ENCODE measurements at places on chromosomes 2 and 18. TPM values are rescaled to one million over a fixed set of nuclear protein-coding genes. Genes with fewer than 3 reads are reported as not detected.

DNA sequence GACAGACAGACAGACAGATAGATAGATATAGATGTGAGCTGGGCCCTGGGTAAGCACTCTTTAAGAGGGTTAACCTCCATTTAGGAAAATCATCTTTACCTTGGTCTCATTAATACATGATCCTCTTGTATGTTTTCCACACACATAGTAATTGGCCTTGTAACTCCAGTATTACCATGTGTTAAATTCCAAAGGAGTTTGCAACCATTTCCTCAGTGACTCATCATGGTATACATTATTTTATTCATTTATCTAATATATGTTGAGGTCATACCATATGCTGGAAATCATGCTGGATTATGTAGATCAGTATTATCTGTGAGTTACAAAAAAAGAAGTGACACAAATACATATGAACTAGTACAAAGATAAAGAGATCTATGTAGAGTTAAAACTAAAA is 504.3 kb downstream of the DCC start:
- DNase-seq = no peak

DNA sequence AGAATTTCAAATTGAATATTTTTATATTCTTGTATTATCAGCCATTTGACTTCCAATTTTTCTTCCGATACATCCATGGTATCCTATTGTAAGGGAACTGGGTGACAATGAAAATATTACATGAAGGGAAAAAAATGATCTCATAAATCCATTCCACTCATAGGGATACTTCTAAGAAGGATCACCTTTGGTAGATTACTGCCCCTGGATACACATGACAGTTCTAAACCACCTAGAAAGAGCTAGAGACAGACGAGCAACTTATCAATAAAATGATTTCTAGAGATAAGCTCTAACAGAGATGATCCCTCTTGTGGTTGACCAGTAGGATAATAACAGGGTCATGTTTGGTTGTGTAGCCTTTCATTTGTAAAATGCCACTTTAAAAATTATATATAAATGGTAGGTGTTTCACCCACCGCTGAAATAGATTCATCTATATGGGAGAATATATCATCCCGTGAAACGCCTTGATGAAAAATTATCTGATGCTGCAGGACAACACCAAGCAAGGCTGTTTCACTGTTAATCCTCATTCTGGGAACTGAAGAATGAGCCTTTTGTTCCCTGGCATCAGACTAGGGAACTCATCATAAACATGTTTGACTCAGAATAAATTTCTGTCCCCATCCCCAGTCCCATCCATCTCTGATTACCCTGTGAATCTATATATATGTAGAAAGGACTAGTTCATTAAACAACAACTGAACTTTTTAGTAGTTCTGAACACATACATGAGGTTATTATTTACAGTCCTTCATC is 180.0 kb downstream of the TCF4 start:
- no peak for DNase-seq

GRCh38 chr2:159411460-159411859 is 125.0 kb upstream of the WDSUB1 start:
- no peak for DNase-seq

GRCh38 chr18:8218197-8218596 is 391.0 kb upstream of the RAB12 start:
- no peak for DNase-seq

DNA sequence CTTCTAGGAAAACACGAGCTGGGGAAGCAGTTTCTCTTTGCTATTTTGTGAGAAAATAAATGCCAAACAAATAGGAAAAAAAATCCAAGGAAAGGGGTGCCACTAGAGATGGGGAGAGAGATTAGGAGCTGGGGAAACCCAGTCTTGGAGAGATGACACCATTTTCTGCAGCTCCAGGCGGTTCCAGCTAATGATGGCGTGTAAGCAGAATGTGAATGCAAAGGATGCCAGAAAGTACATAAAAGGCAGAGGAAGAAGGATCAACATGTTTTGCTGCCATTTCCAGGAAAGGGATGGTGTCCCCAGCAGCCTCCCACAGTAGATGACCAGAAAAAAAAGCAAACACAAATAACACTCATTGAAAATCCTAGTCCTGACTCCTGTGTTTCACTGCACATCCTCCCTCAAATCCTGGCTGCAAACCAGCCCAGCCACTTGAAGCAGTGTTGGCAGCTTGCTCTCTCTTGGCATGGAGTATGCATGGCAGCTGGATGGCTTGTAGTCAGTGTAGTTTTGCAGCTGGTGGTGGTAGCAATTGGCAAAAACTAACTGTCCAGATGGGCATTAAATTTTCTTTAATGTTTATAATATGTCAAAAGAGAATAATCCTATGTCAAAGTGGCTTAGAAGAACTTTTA is 93.6 kb downstream of the FTCDNL1 start:
- DNase-seq = no peak

DNA sequence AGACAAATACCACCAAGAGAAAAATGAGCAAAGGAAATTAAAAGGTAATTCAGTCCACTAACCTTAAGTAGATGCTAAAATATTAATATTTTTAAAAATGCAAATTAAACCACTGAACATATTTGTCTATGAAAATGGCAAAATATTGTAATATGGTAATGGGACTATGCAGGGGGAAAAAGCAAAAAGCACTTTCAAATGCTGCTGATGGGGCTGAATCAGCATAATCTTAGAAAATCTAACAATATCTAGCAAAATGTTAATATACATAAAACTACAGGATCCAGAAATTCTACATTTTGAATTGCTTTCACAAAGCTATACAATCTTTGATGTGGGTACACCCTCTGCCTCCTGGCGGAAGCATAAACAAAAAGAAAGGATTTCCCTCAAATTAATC is 86.9 kb upstream of the DTNB start:
- DNase-seq = no peak

- DNase-seq = no peak
Observed at GRCh38 chr2:86074811-86075210, 30.9 kb downstream of the POLR1A start.

GRCh38 chr18:11066038-11066437 is 83.3 kb downstream of the PIEZO2 start:
- DNase-seq = no peak

DNA sequence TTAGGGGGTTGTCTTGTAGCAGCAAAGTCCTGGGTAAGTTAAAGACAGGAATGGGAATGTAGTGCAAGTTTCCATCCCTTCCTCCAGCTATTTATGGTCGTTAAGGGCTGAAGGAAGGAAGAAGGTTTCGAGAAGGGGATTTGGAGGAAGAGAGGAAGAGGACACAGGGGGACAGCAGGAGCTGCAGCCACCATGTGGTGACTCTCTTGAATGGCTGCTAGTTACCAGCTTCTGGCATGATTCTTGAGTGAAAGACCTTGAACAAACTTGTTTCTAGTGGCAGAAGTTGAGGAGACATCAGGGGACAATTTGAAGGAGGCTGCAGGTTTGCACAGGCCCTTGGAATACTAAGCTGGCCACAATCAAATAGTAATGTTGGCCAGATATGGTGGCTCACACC is 116.6 kb downstream of the MTX2 start:
- DNase-seq = no peak

DNA sequence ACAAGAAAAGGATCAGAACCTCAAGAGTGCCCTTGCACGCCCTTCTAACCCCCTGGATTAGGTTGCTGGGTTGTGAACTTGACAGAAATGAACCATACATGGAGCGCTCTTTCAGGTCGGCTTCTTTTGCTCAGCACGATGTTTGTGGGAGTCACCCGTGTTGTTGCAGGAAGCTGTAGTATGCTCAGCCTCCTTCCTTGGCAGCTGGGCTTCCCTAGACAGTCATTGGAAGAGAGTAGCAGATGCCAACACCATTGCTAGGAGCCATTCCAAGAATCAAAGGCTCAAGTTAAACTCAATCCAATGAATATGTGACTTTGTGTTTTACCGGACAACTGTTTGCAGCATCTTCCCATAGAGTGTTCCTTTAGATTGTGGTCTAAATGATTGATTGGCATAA is 47.0 kb downstream of the RAB12 start:
- no peak for DNase-seq

DNA sequence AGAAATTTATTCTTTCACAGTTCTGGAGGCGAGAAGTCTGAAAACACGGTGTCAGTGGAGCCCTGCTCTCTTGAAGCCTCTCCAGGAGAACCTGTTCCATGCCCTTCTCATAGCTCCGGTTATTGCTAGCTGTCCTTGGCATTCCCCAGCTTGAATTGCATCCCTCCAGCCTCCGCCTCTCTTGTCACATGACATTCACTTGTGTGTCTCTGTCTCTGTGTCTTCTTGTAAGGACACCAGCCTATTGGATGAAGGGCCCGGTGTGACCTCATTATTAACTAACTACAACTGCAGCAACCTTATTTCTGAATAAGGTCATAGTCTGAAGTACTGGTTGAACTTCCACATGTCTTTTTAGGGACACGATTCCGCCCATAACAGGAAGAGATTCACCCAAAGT is 4.5 kb upstream of the PRSS56 start:
- DNase-seq = no peak

GRCh38 chr2:109174214-109174613 is 45.2 kb downstream of the SH3RF3 start:
- DNase-seq = no peak

GRCh38 chr2:58206785-58207184 is 34.3 kb downstream of the FANCL start:
- DNase-seq = no peak

DNA sequence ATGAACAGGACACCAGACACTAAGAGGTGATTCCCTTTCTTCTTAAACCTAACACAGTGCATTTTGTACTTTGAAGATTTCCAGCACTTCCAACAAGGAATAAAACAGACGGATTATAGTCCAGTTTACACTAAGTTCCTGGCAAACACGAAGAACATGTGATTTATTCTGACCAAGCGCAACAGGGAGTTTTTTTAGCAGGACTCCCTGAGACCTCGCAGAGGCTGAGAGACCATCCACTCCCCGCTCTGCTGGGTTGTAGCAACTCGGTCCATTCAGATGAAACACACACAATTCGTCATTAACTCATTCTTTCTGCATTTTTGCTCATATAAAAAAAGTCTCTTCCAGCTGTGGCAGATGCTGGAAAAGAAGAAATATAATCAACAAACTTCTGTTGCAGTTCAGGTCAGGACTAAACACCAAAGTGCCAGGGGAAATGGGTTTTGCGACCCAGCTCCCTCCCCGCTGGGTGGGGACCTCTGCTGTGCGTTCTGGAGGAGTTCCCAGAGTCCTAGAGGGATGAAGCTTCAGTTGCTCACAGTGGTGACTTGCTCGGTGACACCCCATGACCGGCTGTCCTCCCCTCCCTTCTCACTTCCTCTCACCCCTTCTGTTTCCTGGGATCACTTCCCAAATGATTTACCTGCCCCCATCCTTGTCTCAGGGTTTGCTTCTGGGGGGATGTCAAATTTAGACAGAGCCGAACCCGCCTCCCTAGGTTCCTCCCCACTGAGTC is 52.5 kb downstream of the KCNF1 start:
- DNase-seq = no peak

DNA sequence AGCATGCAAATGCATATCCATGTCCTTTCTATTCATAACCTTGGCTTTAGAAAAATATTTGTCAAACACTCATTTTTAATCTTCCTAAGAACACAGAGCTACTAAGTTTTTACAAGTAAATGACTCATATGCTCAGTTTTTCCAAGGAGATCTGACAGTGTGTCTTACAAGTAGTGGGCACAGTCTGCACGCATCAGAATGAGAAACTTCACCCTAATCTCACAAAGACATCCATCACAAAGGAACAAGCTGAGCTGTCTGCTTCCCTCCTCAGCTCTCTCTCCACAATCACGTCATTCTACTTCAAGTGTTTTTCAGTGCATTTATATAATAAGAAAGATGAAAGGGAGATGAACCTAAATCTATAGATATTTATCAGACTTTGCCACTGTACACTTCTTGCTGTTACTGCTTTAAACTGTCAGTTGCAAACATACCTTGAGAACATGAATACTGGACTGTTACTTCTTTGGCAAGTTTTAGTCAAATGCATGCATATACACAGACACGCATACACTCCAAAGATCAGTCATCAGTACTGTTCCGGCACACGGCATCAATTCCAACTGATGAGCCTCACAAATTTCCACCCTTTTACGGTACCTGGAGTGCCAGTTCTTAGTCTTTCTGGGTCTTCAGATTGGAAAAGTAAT is 75.7 kb downstream of the RBMS1 start:
- no peak for DNase-seq

ARHGAP15 gene
- total RNA-seq = 111 TPM

OTOF gene
- 1.6 TPM for total RNA-seq

DNAH6 gene
- 1.0 TPM for total RNA-seq

LIMS3 gene
- total RNA-seq = 0.17 TPM

SUCLG1 gene
- 66.0 TPM for total RNA-seq

SERPINB11 gene
- total RNA-seq = not detected

WDR35 gene
- 4.7 TPM for total RNA-seq

COMMD1 gene
- total RNA-seq = 34.7 TPM
